ENCODE measurements at places on chromosomes 4 and X. TPM values are rescaled to one million over a fixed set of nuclear protein-coding genes. Genes with fewer than 3 reads are reported as not detected.
A peak's percentile ranks its signal among the peaks of the same experiment; 100 is the strongest.

- no peak for ATAC-seq
Observed at GRCh38 chrX:56498756-56499155, 64.7 kb upstream of the UBQLN2 start.

DNA sequence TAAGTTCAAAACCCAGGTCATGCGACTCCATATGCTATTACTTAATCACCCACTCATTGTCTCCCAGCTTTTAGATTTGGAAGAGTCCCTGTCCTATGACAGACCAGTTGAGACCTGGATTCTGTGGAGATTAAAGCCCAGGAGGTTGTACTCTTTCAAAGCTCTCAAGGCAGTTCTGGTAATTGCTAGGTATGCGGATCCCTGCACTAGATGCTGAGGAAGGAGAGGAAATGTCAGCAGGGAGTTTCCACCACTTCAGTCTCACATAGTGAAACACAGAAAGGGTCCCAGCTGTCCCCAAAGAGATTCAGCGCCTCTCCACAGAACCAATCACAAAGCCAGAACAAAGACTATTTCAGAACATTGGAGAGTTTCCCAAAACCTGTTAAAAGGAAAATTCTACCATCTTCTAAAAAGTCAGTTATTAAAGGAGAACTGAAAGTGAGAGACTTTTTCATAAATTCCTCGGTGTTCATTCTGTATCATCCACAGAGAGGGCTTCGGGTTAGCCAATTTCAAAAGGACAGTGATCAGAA lies 53.4 kb downstream of the IRF2 start:
- peak; percentile 32 for ATAC-seq

The XKRX gene
- total RNA-seq: 0.34 TPM

DNA sequence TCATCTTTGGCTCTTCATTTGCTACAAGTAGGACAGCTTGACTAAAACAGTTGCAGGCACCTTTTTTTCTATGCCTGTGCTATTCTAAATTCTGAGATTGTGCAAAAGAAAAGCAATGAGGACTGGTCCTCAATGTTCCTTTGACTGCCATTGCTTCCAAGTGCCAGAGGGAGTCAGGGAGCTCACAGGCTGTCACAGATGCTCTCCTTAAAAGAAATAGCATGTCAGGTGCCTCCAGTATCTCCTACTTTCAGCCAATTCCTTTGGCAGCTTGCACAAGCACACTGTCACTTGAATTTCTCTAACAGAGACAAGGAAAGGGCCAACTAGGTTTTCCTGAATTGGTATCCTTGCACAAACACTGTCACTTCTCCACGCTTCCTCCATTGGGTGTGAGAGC lies 228.2 kb downstream of the ADGRA3 start:
- ATAC-seq: no peak

- ATAC-seq: no peak
Observed at GRCh38 chr4:126779436-126780166, 853.2 kb upstream of the INTU start.

DNA sequence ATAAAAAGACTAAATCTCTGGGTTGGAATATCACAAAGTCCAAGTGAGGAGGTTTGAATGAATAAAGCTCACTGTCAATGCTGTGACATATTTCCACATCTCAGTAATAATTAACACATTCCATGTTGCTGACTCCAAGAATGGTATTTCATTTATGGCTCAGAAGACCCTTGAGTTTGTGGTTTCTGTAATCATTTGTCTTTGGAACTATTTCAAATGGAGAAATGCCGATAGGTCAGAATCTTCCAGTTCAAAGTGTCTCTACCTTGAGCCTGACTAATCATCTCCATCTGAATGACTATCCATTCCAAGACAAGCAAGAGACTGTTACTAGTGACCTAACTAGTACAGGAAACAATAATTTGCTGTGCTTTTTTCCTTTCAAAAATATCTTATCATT lies 24.2 kb upstream of the SLC2A9 start:
- ATAC-seq: no peak

The DAPP1 gene
- 52.9 TPM for total RNA-seq

The DCUN1D4 gene
- total RNA-seq: 41.1 TPM

GRCh38 chrX:110671068-110671803 lies 124.4 kb downstream of the CHRDL1 start:
- no peak for ATAC-seq

DNA sequence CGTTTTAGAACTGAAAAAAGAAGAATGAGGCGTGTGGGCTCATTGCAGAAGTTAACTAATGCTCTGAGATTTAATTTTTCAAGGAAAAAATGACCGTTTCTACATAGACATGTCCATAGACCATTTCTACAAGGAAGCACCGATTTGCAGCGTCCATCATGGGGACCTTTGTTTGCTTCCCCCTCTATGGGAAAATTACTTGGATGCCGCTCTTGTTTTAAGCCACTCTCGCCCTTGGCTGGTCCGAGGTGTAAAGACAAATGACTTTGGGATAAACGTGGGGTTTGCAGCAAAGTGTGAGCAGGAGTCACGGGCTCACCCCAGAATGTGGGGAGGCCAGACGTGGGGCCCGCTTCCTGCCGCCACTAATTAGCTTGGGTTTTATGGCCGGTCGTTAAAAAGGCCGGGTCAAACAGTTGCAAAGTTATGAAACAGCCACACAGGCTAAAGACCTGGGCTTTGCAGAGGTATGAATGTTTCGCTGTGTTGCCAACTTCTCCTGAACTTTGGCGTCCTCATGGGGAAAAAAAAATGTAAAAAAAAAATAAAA lies 235.9 kb downstream of the SHOX start:
- ATAC-seq: no peak

DNA sequence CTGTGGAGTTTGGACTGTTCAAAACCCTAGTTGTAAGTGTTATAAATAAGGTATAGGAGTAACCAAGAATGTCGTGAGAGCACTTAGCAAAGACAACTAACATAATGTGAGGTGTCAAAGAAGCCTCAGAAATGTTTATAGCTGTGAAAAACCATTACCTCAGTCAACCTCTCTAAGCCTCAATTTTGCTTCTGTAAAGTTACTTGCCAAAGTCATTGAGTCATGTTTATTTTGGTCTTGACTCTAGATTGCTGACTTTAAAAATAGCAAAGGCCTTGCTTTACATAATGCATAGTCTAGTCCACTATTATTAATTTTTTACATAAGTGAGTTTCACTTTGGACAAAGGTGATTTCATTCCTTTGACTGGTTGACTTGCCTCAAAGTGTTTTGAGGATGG lies 257.6 kb upstream of the CXXC4 start:
- no peak for ATAC-seq

GRCh38 chr4:69147334-69147733 lies 51.1 kb downstream of the UGT2B7 start:
- no peak for ATAC-seq

GRCh38 chr4:36854554-36854953 lies 390.0 kb upstream of the NWD2 start:
- no peak for ATAC-seq

GRCh38 chr4:77911842-77912450 lies 49.3 kb downstream of the MRPL1 start:
- ATAC-seq: no peak

DNA sequence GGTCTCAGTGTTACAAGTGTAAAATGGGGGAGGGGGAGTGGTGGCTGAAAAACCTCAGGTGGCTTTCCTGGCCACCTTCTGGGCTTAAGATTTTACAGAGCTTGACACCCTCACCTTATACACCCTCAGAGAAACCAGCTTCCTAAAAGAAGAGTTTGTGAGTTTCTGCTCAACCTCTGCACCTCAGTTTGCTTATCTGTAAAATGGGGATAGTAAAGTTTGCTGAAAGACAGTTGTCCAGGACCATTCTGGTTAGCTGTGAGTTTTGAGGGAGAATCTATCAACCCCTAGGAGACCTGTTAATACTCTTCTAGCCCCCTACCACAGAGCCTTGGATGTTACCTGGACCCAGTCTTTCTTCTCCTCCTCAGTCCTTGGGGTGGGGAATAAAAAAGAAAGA lies 9.7 kb downstream of the TSR2 start:
- ATAC-seq: no peak

The ETDA gene
- total RNA-seq: not detected

GRCh38 chr4:11615601-11616000 lies 186.9 kb upstream of the HS3ST1 start:
- no peak for ATAC-seq

The ITGB1BP2 gene
- 9.2 TPM for total RNA-seq

DNA sequence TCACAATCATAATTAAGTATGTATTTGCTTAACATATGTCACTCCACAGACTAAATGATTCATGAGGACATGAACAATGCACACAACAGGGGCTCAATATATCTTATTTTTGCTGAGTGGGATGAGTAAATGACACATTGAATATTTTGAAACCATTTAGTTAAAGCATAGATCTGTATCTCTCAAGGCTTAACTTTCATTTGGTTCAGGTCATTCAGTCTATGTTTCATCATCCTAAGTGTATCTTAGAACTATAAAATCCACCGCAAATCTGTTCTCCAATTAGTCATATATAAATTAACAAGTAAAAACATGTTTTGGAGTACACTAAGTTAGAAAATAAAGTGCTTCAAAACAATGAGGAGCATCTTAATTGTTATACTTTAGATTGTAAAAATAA lies 45.8 kb downstream of the AREG start:
- ATAC-seq: no peak

- peak; percentile 79 for ATAC-seq
Observed at GRCh38 chrX:1093121-1093520, 119.3 kb downstream of the CRLF2 start.

DNA sequence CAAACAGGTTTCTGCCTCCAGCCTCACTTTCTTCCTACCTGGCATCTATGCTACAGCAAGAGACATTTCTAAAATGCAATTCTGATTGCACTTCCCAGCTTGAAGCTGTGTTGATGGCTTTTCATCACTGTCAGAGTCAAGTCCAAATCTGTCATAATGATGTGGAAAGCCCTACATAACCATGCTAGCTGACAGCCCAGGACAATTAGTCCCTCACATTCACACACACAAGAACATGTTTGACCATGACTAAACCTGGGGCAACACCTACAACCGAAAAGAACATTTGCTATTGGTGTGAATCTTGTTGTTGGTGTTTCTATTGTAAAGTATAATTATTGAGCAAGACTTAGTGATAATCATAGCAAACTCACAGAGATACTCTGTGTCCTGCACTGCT lies 58.2 kb downstream of the PPM1K start:
- ATAC-seq: no peak

DNA sequence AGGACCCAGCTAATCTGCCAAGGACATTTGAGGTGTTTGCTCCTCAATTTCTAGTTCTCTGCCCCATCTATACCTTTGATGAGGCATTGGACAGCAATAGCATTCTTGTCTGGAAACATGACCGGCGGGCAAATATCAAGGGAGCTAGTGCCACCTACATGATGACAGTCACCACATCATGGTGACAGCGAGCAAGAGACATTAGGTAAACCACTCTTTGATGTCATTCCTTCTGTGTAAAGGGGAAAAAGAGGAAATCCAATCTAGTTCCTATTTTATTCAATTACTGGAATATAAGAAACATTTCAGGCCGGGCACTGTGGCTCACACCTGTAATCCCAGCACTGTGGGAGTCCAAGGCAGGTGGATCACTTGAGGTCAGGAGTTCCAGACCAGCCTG lies 20.7 kb upstream of the IL13RA1 start:
- ATAC-seq: no peak

DNA sequence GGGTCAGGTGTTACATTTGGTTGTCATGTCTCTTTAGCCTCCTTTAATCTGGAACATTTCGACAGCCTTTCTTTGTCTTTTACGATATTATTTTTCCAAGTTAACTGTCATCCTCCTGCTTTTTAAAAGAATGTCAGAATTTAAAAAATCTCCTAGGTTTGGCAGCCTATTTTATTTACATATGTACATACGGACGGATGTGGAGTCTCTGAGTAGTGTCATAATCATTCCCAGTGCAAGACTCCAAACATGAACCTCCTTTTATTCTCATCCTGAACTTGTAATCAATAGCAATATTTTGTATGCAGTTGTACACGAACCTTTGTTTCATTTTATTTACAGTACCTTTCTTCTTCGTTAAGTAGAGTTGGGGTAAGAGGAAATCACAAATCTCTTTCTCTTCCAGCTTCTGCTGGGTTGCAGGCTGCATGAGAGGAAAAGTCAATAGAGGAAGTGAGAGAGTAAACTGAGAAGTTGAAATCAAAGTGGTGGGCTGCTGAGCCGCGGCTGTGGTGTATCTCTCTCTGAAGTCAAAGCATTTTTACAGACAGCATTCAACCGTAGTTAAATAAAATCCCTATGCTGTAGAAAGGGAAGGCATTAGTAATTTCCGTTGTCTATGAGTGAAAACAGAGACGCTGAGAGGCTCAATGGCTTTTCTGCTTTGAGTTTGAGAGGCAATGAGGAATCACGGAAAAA lies 53.9 kb upstream of the RPS6KA3 start:
- ATAC-seq: peak; percentile 34

GRCh38 chrX:147626605-147627004 lies 285.1 kb upstream of the FMR1 start:
- no peak for ATAC-seq

- no peak for ATAC-seq
Observed at GRCh38 chr4:143313996-143314395, 22.7 kb upstream of the GAB1 start.

The GATA1 gene
- not detected for total RNA-seq

All from activated T-helper 17 cell treated with anti-CD3 and anti-CD28 coated beads, Interleukin-2, amount 50 U/mL, for 72 hours (primary cell).